ENCODE measurements at places on chromosomes 2 and 18.

GRCh38 chr2:63862806-63863205, 21.1 kb downstream of the UGP2 start:
- no peak for DNase-seq

- DNase-seq = no peak
These were observed 591.3 kb downstream of the ZEB2 start for GRCh38 chr2:143928613-143929012.

DNA sequence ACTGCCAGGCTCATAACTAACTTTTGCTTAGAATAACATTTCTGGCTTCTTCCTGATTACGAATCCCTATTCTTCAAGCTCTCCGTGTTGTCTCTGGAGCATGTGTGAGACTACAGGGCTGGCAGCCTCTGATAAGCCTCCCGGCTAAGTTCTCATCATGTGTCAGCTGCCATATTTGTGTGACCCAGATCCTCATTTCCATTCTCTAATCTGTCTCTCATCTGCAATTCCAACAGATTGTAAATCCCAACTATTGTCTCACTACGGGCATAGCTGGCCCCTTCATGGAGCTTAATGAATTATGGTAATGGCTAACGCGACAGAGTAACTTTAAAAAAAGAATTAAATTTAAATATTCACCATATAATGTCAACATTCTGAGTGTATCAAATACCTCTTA, 165.4 kb downstream of the CMPK2 start:
- no peak for DNase-seq

DNA sequence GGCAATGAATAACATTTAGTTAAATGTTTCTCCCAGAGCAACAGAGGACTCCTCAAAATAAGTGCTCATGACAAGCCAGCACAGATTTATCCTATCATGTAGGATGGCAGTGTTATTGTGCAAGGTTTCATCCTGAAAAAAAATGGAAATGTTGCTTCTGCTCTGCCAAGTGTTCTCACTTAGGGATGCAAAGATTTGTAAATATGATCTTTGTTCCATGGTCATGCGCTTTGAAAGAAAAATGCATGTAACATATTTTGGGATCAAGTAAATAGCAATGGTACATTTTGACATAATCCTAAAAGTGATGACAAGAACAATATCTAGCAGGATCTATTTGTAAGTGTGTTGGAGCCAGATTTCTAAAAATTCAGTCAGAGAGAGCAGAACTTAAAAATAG, 229.5 kb upstream of the CCDC150 start:
- no peak for DNase-seq
